Progenitor cell of endocrine pancreas (in vitro differentiated cells): ENCODE measurements at places on chromosomes 3 and 15.

DNA sequence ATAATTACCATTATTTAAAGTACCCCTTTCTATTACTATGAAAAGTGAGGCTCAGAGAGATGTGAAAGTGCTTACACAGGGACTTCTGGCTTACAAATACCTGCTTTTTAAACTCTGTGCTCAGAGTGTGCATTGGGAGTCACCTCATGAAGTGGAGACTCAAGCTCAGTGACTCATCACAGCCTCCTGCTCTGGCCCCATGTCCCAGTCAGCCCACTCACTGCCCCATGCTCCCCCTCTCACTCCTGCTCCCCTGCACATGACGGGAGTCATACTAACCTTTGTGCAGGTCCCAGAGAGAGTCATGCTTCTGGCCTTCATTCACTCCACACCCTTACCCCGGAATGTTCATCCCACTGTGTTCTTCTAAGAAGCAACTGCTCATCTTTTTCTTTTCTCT lies 20.2 kb downstream of the CCR1 start:
- no peak for DNase-seq

GRCh38 chr15:70670680-70671079 lies 92.7 kb downstream of the UACA start:
- DNase-seq = no peak

GRCh38 chr3:138066383-138066782 lies 49.0 kb downstream of the DZIP1L start:
- DNase-seq = no peak

- DNase-seq = no peak
These were observed 34.1 kb upstream of the ABI3BP start for GRCh38 chr3:101027286-101027685.

DNA sequence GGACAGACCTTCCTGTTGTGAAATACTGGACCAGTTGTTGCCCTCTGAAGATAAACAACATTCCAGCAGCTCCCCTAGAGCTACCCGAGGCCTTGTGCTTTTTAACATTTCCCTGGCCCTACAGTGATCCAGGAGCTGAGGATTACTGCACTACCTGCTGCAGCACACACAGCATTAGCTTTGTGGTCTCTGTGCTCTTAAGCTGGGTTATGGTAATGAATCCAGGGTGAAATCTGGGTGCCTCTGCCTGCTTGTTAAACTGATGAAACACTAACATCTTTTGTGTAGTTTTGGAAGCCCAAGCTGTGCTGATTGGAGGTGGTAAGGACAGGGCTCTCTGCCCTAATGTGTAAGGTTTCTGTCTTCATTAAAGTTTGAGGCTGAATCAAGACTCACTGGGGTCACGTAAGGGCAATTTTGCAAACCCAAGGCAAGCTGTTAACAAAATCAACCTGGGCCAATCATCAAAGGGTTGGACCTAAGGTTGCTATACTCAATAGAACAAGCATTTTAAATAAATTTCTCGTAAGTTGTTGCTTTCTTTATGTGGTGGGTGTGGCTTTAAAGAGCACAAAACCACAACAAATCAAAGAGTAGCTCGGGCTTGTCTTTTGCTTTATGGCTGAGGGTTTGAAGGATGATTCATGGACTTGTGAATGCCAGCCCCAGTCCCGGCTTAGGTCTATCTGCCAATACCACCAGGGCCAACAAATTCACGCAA lies 183.9 kb downstream of the TPRG1 start:
- DNase-seq = no peak

DNA sequence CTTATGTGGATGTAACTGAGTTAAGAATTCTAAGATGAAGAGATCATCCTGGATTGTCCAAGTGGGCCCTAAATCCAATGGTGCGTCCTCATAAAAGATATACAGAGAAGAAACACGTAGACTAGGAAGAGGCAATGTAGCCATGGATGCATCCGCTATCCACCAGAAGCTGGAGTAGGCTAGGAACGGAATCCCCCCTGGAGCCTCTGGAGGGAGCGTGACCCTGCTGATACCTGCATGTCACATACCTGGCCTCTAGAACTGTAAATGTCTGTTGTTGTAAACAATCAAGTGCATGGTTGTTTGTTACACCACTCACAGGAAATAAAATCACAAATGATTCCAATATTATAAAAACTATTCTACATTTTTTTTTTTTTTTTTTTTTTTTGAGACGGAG lies 254.5 kb upstream of the RORA start:
- no peak for DNase-seq

GRCh38 chr3:139425745-139426400 lies 36.4 kb upstream of the COPB2 start:
- DNase-seq = no peak

- no peak for DNase-seq
These were observed 6.3 kb downstream of the MTMR10 start for GRCh38 chr15:30985081-30985531.

DNA sequence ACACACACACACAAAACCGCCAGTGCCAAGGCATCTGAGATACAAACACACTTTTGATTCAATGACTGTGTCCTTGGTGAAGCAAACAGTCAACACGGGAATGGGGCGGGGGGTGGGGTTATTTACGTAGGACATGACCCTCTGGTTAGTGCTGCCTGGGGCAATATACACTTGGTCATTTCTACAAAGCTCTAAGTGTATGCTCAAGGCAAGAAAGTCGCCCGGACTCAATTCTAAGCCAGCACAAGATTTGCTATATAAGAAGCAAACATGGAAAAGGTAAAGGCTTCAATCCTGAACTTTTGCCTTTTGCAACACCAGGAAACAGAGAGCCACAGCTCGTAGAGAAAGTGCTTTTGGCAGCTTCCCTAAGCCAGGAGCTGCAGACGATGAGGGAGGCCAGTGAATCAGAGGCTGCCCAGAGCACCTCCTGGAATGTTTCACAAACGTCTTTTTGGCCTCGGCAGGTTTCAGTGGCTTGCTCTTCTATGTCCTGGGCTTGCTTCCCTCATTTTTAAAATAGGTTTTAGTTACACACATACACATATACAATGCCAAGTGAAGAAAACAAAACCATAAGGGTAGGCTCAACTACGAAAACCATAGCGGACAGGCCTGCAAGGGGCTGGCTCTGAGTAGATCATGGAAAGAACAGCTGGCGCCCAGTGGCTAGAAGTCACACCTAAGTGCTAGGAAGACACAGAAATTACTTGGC lies 73.6 kb downstream of the TM4SF4 start:
- DNase-seq = no peak

GRCh38 chr3:118683636-118684035 lies 351.0 kb downstream of the IGSF11 start:
- DNase-seq = no peak

GRCh38 chr15:78732634-78733033 lies 78.6 kb downstream of the ADAMTS7 start:
- DNase-seq = no peak

- no peak for DNase-seq
These were observed 295.6 kb upstream of the RASGRP1 start for GRCh38 chr15:38860253-38860652.

DNA sequence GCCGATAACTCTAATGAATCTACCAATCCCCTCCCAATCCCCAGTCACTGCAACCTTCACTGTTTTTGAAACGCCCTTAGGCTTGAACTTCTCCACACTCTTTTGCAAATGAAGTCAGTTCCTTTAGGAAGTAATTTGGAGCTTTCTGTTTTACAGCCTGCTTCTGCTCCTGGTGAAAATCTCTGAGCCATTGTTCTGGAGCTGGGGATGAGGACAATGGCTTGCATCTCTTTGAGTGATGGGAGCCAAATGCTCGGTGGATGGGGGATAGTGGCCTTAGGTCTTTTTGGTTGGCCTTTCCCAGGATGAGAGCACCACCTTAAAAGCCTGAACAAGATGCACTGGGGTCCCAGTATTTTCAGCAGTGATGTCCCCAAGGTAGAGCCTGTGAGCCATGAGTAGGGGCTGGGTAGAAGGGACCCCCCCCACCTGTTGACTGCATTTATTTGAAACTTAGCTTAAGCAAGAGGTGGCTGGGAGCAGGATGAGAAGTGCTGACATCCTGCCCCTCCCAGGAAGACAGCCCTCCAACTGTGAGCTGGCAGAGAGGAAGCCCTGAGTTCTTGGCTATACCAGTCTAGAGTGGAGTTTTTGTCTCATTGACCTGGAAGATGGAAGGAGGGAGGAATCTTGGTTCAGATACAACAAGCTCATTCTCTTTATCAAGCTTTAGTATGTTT lies 7.6 kb upstream of the MYO5C start:
- no peak for DNase-seq

GRCh38 chr3:184325715-184326369 lies 11.4 kb downstream of the EIF4G1 start:
- no peak for DNase-seq

GRCh38 chr3:196688349-196688748 lies 23.7 kb downstream of the CEP19 start:
- no peak for DNase-seq

DNA sequence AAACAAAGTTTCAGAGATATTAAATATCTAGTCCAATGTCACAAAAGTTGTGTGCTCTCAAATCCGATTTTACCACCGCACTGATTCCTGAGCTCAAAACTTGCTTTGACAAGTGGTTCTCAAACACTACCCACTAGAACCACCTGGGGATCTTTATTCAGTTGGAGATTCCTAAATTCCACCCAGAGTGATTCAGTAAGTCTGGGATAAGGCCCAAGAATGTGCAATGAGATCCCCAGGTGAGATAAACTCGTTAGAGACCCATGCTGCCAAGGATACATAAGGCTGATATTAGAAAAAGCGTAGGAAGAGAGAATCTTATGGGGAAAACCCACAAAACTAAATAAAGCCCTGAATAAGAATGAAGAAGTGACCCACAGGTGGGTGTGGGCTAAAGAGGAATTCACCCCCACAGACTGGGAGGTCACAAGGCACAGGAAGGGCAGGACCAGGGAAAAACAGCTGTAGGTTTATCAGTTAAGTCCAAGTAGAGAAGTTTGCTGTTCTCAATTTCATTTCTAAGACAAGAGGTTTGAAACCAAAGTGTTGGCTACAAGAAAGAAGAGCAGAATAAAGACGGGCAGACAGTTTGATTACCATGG lies 11.5 kb upstream of the RPS17 start:
- DNase-seq = no peak

DNA sequence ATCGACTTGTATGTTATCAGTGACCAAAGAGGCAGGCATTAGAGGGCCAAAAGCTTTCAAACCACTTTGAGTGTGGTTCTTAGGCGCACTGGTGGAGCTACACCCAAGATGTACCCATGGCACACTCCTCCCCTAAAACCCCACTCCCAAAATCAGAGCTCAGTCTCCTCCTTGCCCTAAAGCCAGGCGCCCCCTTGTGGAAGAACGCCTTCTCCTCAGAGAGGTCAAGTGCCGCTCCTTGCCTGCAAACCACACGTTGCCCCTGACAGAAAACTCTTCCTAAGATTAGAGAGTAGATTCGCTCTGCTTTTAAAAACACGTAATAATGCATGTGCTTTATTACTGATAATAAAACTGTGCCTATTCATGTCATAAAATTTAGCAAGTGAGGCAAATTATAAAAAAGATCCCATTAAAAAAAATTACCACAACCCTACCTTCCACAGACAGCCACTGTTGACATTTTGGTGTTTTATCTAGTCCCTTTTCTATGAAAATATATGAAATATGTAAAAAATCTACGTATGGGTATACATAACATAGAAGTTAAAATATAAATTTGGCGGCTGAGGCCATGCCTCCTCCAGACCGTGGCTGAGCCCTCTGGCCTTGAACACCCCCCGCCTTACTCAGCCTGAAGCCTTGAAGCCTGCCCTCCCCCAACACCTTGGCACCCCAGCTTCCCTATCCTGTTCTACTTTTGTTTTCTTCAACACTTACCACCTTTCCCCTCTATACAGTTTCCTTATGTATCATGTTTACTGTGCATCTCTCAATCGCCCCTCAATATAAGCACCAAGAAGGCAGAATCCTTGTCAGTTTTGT lies 33.5 kb downstream of the BCL2L10 start:
- DNase-seq = peak; percentile 75

GRCh38 chr3:144626835-144627234 lies 655.2 kb downstream of the DIPK2A start:
- no peak for DNase-seq
